ENCODE measurements at places on chromosomes 12 and 14.

DNA sequence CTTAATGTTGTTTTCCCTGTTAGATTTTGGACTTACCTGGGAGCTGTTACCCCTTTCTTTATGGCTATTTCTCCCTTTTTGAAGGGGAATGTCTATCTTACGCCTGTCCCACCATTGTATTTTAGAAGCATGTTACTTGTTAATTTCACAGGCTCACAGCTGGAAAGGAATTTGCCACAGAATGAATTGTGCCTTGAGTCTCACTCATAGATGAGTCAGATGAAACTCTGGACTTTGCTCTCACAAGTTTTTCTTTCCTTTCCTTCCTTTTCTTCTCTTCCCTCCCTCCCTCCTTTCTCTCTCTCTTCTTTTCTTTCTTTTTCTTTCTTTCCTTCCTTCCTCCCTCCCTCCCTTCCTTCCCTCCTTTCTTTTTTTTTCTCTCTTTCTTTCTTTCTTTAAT lies 9.3 kb upstream of the ATF7IP start:
- no peak for DNase-seq

- DNase-seq = no peak
Measured at GRCh38 chr14:93736378-93737014, 51.8 kb downstream of the PRIMA1 start.

DNA sequence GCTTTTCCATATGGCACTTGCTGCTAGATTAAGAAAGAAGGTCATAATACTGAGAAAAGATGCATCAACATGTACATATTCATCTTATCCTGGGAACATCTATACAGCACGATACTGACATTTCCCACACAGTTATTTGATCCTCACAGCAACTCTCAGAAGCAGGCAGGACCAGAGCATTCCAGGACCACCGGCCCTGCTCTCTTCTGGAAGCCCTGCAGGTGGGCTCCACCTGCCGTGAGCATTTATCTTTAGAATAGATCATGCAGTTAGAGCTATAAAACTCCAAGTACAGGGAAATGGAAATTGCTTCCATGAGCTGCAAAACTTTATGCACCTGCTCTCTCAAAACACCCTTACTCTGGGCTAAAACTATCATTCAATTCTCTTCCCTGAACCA lies 5.5 kb upstream of the BDKRB1 start:
- DNase-seq = no peak

- peak; percentile 18 for DNase-seq
Measured at GRCh38 chr12:7146228-7146627, 16.1 kb downstream of the CLSTN3 start.

DNA sequence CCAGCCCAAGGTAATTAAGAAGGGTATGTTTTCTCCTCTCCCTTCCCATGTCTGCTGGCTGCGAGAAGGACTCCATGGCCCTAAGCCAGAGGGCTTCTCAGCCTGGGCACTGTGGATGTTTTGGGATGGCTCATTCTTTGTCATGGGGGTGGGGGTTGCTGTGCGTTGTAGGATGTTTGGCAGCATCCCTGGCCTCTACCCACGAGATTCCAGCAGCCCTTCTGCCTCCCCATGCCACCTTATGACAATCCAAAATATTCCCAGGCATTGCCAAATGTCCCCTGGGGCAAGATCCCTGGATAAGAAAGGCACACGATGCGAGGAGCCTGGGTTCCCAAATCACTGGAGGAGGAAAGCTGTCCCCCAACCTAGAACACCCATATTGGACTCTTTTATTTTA lies 36.4 kb downstream of the DAO start:
- no peak for DNase-seq

- no peak for DNase-seq
Measured at GRCh38 chr12:60630796-60631195, 1035.0 kb downstream of the SLC16A7 start.

GRCh38 chr14:37623426-37623951 lies 28.1 kb downstream of the TTC6 start:
- no peak for DNase-seq

- DNase-seq = no peak
Measured at GRCh38 chr14:54535126-54535525, 25.4 kb downstream of the CGRRF1 start.

GRCh38 chr12:92543359-92543758 lies 159.4 kb upstream of the PLEKHG7 start:
- DNase-seq = no peak

GRCh38 chr14:37903343-37904191 lies 304.1 kb upstream of the SSTR1 start:
- no peak for DNase-seq

GRCh38 chr14:33070475-33070874 lies 131.8 kb downstream of the NPAS3 start:
- no peak for DNase-seq

DNA sequence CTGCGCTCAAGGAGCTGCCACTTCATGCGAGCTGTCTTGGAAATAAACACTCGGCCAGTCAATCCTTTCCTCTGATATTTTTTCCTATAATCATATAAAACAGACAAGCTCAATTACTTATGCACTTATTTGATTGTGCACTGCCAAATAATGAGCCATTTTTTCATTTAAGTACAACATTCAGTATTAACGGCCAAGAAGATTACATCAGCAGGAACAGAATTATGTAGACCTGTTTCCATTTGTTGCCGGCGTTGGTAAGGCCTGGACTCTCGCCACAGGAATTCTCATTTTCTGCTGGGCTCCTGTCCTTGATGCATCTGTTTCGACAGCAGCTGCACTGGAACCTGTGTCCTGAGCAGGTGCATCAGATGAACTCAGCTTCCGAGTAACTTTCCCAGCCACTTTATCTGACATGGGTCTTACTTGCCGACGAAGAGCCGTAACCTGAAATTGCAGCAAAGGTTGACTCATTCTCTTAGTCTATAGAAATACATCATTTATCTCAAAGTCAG lies 110.2 kb downstream of the KIF21A start:
- DNase-seq = no peak

DNA sequence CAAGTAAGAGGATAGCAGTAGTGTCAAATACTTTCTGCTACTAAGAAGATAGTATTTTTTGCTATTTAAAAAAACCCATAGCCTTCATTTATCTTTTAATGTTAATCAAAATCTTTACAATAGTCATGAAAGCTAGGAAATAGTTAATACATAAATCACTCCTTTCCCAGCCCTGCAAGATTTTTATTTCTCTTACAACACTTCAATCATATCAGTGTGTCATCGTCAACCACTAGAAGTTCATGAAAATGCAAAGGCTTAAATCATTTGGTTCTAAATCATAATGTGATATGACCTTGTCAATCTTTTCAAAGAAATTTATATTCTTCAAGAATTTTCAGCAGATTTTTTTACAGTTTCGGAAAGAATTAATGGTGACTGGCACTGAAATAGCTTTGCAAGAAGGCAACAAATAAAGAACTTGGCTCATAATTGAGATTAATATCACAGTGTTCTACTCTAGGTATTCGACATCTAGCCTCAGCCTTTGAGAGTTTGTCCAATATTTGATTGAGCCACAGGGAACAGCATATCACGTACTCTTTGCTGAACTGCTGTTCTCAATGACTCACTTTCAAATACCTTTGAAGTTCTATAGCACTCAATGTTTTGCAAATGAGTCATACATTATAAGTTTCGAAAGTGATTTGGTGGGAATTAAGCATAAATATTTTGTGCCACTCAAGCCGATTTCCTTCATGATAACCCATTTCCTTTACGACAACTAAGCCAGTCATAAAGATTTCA lies 384.0 kb upstream of the FOXG1 start:
- DNase-seq = no peak

DNA sequence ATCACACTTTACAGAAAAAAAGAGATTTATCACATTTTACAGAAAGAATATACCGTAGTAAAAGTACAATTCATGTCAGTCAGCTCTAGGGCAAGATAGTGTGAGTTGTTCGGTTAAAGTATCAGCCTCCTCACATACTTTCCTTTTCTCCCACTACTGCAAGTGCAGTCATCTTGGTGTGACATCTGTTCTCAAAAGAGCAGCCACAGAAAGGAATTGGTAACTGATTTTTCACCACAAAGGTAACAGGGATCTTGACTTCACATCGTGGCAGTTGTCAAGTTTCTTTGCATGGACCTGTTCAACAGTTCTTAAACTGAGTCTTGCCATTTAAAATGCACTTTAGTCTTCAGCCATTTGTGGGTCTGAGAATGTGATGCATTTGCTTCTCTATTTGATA lies 5.0 kb upstream of the E2F7 start:
- no peak for DNase-seq

DNA sequence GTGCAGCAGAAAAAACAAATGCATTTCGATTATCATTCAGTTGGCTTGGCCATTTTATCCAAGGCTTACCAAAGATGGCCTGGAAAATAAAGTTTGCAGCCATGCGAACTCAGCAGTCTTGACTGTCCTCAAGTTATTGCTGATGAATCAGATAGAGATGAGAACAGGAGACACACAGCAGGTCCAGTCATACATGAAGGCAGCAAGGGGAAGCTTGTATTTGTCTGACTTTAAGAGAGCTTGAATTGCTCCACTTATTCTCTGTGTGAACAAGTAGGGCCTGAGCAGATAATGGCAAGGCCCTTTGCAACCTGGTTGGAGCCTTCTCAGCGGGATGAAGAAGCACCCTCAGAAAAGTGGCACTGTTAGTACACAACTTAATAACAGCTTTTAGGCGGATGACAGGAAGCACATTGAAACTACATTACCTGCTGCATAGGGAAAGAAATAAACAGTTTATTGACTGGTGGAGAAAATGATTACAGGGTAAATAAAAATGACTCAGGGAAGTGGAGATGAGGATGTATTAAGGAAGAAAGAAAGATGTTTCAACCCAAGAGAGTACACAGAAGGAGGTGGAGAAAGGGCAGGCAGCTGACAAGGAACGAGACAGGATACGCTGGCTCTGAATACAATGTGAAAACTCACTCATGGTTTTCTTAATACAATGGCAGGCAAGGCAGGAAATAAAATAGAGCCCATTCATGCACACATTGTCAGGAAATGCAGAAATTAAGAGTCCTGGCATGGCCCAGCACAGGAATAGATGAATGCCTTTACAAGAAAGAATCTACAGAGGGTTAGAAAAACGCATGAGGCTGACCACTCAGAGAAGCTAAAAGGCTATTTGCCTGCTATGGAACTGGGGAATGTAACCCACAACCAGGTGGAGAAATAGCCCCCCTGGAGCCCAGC lies 128.4 kb downstream of the GALC start:
- no peak for DNase-seq

DNA sequence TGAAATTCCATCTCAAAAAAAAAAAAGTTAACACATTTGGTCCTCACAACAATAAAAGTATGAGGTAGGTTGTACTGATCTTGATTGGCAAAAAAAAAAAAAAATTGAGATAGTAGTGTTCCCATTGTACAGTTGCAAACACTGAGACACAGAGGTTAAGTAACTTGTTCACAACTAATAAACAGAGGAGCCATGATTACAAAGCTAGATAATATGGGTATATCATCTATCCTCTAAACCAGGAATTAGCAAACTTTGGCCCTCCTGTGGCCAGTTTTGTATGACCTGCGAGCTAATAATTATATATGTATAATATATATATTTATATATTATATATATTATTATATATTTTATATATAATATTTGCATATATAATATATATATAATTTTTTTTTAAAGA lies 2.3 kb upstream of the PSME1 start:
- no peak for DNase-seq

- DNase-seq = no peak
Measured at GRCh38 chr12:96876966-96877365, 30.1 kb upstream of the NEDD1 start.

GRCh38 chr14:56145965-56146364 lies 27.8 kb downstream of the PELI2 start:
- DNase-seq = no peak

GRCh38 chr14:52080808-52081755 lies 12.2 kb upstream of the NID2 start:
- DNase-seq = no peak

DNA sequence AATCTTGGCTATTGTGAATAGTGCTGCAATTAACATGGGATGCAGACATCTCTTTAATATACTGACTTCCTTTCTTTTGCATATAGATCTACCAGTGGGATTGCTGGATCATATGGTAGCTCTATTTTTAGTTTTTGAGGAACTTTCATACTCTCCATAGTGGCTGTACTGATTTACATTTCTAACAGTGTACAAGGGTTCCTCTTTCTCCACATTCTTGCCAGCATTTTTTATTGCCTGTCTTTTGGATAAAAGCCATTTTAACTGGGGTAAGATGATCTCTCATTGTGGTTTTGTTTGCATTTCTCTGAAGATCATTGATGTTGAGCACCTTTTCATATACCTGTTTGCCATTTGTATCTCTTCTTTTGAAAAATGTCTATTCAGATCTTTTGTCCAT lies 8.4 kb downstream of the AMDHD1 start:
- DNase-seq = no peak

GRCh38 chr12:74259199-74259598 lies 278.4 kb upstream of the ATXN7L3B start:
- no peak for DNase-seq

- no peak for DNase-seq
Measured at GRCh38 chr14:100105357-100106169, 40.3 kb downstream of the EVL start.

GRCh38 chr12:1054117-1054870 lies 63.3 kb downstream of the ERC1 start:
- no peak for DNase-seq

DNA sequence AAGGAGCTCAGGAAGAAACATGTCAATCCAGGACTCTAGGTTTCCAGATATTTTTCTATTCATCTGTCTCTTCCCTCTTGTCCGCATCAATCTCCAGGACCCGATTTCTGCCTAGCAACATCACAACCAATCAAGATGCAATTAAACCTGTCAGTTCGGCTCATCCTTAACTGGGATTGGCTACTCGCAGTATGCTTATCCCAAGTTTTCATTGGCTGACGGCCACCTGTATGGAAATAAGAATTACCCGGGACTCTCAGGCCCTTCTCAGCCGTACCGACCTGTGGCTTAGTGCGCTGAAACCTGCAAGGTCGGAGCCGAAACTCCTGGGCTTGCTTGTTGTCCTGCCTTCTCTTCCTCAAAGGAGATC lies 20.4 kb upstream of the ATP5MC2 start:
- no peak for DNase-seq

DNA sequence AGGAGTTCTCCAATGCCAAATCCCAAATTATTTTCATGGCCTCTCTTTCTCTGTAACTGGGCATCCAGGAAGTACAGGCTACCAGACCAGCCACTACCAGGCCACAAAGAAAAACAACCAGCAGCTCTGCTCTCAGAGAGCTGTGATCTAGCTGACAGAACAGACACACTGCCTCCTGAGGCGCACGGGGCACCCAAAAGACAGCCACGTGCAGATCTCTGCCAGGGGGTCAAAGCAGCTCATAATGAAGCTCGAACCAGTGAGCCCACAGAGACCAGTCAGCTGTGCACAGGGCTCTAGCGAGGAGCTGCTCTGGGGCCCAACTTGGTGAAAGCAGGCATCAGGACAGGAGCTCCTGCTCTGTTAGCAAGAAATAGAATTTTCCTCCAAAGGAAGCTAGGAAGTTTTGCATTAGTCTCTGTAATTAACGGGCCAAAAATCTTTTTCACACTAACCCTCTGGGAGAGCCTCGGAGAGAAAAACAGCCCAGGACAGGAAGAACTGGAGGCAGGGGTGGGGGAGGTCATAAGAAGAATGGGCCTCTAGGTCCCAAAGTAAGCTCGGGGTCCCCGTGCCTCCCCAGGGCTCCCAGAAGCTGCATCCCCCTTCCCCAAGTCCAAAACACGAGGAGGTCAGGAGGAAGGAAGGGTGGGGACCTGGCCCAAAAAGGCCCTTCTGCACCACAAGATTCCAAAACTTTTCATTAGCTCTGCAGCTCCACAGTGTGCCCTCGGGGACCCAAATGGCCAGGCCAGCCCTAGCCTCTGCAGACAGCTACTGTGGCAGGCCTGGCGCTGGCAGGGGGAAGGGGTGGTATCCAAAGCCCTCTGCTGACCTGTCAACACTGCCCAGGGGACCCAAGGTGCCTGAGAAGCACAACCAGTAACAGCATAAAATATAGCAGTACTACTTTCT lies 30.2 kb downstream of the ACTN1 start:
- no peak for DNase-seq

Measured in omental fat pad (tissue), 4 donors.